Fibroblast of skin of left quadriceps (primary cell): ENCODE measurements at places on chromosomes 3 and 15.
A peak's percentile ranks its signal among the peaks of the same experiment; 100 is the strongest.

DNA sequence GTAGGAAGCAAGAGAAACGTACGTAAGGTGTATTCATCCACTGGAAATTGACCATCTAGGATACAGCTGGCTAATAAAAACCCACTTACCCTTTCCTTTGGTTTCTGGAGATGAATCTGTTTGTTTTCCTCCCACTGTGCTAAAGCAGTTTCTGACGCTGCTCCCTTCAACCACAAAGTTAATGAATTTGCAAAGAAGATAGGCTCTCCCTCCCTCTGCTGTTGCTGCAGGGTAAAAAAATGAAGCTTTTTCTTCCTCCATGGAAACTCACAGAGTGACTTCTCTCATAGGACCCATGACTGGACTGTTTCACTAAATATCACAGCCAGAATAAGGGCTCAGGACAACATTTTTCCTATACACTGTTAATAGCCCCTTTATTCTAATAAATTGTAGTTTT lies 172.1 kb upstream of the LRRN1 start:
- DNase-seq, result no peak

- peak; percentile 38 for DNase-seq
These were observed 10.2 kb downstream of the CA12 start for GRCh38 chr15:63371297-63371918.

- no peak for DNase-seq
These were observed 144.7 kb upstream of the PEX5L start for GRCh38 chr3:180181387-180181786.

DNA sequence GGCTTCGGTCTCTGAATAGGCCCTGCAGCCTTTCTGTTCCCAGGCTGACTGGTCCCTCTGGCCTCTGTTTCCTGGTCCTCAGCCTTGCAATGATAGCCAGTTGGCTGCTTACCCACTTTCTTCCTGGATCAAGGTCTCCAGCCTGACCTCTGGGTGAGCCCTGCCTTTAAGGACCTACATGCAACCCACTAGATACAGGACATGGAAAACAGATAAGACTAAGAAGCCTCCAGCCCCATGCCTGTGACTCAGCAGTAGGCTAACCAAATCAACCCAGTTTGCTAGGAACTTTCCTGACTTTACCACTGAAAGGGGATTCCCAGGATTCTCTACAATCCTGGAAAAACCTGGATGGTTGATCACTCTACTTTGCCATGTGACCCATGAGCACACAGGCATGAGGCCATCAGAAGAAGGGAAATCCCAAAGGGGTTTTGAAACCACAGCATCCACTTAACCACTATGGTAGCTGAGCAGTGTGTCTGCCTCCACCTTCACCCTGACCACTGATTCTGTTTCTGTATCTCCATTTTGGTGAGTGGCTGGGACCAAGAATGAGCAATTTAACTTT lies 188.1 kb downstream of the CHST2 start:
- no peak for DNase-seq

DNA sequence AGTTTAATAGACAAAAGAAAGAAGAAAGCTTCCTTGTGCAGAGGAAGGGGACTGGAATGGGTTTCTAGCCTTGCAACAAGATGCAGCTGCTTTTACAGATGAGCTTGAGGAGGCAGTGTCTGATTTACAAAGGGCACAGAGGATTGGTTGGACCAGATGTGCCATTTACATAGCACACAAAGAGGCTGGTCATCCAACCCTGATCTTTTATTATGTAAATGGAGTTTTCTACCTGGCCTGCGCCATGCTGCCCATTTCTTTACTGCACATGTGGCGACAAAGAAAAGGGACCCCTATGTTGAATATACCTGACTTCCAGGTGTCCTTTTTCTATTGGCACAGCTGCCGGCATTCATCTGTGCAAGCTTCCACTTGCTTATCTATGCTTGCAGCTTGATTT lies 409.4 kb upstream of the FRG2C start:
- no peak for DNase-seq

GRCh38 chr3:127442506-127442905 lies 148.0 kb downstream of the TPRA1 start:
- no peak for DNase-seq

DNA sequence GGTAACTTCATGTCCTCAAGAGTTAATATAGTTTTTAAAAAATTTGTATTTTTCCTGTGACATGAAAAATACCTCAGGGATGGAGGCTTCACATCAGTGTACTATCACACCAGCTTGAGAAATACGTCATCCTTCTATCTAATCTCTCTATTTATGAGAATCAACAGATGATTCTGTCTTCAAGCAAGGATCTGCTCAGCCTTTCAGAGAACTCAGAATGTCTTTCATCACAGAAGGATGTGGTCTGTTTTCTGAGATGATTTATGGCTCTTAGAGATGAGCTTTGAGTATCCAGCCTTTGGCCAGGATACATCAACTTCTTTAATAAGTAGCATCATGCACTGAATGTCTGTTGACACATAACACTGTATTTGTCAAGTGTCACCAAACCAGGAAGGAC lies 193.9 kb downstream of the DTWD1 start:
- peak; percentile 33 for DNase-seq

DNA sequence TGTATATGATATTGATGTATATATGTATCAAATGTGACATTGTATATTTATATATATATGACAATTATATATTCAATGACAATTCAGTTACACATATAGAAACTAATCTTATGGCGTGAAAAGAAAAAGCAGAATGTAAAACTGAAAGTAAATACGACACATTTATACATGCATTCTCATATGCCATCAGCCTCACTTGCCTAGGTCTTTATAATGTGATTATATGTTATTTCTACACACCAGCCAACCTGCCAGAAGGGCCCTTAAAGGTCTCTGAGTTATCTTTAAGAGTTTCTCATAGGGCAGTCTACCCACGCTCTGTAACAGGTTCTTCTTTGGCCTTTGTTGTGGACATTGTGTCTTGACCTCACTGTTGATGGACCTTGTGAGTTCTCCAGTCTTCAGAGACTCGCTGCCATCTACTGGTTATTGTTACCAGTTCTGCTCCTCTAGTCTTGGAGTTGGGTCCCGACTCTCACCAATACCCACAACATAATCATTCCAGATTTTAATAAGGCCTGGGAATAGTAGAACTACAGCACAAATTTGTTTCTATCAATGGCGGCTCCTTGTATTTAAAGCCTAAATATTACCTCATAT lies 371.5 kb upstream of the GOLIM4 start:
- no peak for DNase-seq

DNA sequence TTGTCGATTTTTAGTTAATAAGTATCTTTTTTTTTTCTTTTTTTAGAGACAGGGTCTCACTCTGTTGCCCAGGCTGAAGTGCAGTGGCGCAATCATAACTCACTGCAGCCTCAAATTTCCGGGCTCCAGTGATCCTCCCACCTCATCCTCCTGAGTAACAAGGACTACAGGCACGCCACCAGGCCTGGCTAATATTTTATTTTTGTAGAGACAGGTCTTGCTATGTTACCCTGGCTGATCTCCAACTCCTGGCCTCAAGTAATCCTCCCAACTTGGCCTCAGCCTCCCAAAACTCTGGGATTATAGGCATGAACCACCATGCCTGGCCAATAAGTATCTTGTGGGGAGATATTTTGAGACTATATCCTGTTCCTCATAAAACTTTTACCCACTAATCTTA lies 29.4 kb upstream of the ARID3B start:
- DNase-seq, result no peak

- DNase-seq, result no peak
These were observed 54.6 kb upstream of the STXBP5L start for GRCh38 chr3:120853416-120853815.

DNA sequence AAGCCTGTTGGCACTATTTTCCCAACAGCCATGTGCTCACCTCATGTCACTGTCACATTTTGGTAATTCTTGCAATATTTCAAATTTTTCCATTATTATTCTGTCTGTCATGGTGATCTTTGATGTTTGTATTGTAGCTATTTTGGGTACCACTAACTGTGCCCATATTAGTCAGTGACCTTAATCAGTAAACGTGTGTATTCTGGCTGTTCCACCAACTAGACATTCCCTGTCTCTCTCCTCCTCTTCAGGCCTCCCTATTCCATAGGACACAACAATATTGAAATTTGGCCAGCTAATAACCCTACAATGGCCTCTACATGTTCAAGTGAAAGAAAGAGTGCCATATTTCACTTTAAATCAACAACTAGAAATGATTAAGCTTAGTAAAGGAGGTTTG lies 88.6 kb downstream of the OPA1 start:
- no peak for DNase-seq

DNA sequence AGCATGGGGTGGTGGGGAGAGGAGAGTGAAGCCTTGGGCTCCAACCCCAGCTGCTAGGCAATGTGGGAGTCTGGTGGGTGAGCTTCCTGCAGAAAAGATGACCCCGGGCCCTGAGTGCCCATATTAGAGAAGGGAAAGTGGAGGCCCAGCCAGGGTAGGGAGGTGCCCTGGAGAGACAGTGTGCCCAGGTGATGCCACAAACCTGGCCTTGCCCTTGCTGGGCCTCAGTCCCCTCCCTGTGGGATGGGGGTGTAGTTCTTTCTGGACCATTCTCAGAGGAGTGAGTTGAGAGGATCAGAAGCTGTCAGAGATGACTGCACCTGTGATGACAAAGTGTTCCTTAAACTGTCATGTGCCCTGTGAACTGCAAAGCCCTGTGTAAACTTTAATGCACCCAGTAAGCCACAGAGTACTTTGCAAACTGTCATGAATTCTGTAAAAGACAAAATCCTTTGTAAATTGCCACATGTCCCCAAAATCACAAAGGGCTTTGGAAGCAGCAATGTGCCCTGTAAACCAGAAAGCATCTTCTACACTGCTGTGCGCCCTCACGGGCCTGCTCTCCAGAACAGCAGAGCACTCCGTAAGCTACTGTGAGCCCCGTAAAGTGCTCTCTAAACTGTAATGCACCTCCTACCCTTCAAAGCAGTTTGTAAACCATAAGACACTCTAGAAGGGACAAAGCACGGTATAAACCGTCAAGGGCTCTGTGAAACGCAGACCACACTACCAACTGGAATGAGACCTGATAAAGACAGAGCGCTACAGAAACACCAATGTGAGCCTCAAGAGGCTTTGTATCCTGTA lies 51.3 kb upstream of the FGD5 start:
- DNase-seq, result no peak

DNA sequence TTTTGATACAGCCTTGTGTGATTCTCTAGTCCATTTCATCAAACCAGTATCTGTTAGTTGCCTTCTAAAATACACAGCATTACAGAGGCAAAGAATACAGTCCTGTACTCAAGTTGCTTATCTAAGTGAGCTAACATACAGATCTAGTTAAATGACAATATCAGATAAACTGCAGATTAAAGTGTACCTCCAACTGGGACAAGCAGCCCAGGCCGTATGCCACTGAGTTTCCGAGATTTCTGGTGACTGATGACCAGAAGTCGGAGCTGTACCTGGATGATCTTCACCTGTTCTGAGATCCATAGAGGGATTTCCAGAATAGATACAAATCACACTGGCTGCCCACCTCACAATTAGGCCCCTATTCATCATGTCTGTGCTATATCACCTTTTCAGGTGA lies 6.3 kb upstream of the TRIM59 start:
- no peak for DNase-seq

- no peak for DNase-seq
These were observed 77.6 kb downstream of the GALK2 start for GRCh38 chr15:49247556-49248110.

GRCh38 chr3:35537265-35537664 lies 102.1 kb upstream of the ARPP21 start:
- peak; percentile 3 for DNase-seq

DNA sequence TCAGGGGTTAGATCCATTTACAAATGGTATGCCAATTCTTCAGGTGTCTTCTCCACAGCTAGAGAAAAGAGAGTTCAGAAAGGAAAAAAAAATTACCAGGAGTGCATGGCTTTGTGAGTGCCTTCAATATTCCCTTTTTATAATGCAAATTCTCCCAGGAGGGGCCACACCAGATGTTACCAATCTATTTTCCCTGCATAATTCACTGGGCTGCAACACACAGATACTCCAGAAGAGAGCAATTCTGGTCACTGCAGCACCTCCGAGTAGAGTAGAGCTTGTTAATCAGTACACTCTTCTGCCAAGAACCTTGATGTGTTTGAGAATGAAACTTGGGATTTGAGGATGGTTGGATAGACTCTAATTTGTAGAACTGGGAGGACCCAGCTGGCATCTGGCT lies 80.7 kb upstream of the SPRED1 start:
- no peak for DNase-seq

DNA sequence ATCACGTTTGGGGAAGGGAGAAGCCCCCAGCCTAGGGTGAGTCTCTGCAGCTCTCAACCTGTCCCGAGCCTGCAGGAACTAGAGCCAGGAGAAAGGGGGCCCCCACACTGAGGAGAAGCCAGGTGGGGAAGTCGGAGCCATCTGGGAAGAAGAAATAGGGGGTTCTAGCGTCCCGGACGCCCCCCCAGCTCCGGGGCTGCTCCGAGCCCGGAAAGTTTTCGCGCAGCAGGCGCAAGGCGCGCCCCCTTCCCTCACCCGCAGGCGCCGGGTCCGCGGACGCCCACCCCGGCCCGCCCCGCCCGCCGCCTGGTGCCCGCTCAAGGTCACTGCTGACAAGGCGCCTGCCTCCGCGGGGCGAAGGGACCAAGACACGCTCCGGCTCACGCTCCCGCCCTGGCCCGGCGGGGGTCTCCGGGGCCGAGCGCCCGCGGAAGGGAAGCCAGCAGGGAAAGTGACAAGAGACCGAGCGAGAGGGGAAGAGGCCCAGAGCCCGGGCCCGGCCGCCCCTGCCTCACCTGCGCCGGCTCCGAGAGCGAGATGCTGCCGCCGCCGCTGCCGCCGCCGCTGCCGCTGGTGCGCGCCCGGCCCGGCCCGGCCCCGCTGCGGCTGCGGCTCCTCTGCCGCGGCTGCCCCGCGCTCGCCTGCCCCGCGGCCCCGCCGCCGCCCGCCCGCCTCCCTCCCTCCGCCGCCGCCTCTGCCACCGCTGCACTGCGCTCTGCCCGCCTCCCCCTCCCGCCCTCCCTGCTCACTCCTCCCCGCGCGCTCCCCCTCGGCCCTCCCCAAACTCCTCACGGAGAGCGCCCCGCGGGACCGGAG lies 108.4 kb upstream of the SLC6A11 start:
- no peak for DNase-seq

- DNase-seq, result no peak
These were observed 785.3 kb downstream of the MCTP2 start for GRCh38 chr15:95016511-95017229.

DNA sequence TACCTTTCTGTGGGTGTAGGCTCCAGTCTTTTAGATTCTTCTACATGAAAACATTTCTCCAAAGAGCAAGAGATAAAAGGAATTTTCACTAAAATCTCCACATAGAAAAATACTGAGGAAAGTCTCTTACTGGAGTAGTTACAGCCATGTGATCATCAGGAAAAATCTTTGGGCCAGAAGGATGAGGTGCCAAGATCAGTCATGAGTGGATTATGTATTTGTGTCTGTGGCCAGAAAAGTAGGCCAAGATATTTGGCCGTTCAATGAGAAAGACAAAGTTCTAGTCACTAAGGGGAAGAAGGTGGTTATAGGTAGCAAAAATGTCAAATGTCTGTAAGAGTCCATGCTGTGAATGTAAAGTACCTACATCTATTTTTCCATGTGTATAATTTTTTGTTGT lies 339.3 kb downstream of the NSUN3 start:
- DNase-seq, result no peak

GRCh38 chr3:16658925-16659793 lies 53.9 kb upstream of the DAZL start:
- no peak for DNase-seq

GRCh38 chr15:33256874-33257273 lies 53.9 kb upstream of the RYR3 start:
- no peak for DNase-seq

- DNase-seq, result no peak
These were observed 139.0 kb downstream of the MCTP2 start for GRCh38 chr15:94370206-94370935.

- DNase-seq, result no peak
These were observed 89.6 kb downstream of the TMEM266 start for GRCh38 chr15:76149291-76149915.

GRCh38 chr15:94080416-94080815 lies 150.9 kb upstream of the MCTP2 start:
- DNase-seq, result peak; percentile 71
